ENCODE measurements at places on chromosomes 16 and 17.
A peak's percentile ranks its signal among the peaks of the same experiment; 100 is the strongest.

GRCh38 chr16:16989368-16989767, 481.4 kb downstream of the XYLT1 start:
- DNase-seq = no peak

DNA sequence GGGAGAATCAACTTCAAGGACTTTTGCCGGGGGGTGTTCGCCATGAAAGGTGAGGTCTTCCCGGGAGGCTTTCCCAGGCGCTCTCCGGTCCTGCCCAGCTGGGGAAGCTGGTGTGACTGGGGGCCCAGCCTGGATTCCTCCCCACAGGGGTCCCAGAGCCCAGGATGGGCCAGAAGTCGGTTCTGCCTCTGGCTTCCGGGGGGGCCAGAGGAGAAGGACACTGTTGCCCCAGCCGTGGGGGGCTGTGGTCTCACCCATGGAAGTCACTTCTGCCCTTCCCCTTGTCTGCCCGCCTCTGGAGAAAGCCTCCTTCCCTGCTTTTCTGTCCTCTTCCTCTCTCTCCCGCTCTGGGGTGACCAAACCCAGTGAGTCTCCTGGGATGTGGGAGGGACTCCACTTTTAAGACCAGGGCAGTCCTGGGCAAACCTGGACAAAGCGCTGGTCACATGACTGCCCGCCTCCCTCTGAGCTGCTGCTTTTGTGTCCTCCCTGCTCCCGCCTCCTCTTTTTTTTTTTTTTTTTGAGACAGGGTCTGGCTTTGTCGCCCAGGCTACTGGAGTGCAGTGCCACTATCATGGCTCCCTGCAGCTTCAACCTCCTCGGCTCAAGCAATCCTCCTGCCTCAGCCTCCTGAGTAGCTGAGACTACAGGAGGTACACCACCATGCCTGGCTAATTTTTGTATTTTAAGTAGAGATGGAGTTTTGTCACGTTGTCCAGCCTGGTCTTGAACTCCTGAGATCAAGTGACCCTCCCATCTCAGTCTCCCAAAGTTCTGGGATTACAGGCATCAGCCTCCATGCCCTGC, 40.6 kb downstream of the RAB11FIP4 start:
- no peak for DNase-seq

DNA sequence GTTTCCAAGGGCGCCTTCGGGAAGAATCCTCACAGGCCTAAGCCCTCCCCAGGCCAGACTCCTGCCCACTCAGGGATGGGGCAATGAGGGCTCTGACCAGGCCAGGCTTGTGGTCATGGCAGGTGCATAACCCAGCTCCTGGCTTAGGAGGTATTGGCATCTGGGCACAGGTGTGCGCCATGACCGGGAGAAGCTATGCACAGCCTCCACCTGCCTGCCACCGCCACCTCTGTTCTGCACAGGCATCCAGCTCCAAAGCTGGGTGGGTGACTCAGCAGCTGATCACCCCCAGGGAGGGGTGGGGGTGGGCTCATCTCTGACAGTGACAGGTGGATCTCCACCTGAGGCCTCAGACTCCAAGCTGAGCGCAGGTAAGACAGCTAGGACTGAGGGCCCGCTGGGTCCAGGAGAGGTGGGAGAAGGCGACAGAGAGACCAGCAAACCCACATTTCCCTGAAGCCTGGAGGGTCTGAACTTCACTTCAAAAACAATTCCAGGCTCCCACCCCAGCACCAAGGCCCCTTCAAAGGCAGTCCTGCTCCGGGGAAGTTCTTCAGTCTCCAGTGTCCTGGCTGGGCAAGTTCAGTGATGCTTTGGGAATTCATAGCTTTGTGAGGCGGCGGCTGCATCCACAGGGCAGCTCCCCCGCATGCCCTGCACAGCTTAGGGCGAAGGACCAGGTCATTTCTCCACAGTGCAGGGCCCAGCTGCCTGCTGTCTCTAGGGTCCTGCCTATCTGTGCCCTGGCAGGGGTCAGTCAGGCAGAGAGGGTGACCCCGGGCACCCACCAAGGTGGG, 121.6 kb upstream of the SMURF2 start:
- DNase-seq = no peak

GRCh38 chr16:84597528-84597896, 20.4 kb downstream of the COTL1 start:
- DNase-seq = no peak

GRCh38 chr17:78365561-78366108, 5.8 kb upstream of the SOCS3 start:
- DNase-seq = no peak

- DNase-seq = no peak
Measured at GRCh38 chr16:5031601-5032000, 2.1 kb downstream of the NAGPA start.

GRCh38 chr16:52545898-52546266, 1.1 kb downstream of the TOX3 start:
- no peak for DNase-seq

DNA sequence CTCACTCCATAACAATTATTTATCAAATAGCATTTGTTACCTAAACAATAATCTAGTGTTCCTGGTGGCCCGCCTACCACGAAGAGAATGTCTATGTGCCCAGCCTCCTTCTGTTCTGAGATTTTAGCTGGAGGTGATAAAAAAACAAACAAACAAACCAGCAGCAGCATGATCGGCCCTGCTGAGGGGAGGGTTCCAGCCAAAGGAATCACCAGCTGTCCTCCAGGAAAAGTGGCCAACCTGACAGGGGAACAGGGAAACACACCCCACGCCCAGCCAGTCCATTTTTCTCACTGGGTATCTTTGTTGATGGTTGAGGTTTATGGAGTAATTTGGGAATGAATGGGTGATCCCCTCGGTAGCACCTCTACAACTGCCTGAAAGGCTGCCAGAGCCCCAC, 203.0 kb upstream of the DYNLRB2 start:
- DNase-seq = no peak

GRCh38 chr17:14882131-14882530, 383.0 kb downstream of the PMP22 start:
- DNase-seq = no peak

DNA sequence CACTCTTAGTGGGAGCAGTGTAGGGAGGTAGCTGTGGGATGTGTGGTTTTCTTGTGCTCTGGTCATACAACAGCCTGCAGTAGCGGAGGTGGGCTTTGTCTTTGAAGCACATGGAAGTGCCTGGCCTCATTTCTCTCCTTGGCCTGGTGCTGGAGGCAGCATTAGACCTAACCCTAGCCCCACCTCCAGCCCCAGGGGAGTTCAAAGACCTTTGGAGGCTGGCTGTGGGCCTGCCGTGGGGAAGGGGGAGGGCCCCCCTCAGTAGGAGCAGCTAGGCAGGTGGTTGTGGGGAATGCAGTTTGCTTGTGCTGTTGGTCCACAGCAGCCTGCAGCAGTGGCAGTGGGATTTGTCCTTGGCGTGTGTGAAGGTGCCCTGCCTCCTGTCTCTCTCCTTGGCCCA, 91.7 kb downstream of the BCAS3 start:
- DNase-seq = no peak

DNA sequence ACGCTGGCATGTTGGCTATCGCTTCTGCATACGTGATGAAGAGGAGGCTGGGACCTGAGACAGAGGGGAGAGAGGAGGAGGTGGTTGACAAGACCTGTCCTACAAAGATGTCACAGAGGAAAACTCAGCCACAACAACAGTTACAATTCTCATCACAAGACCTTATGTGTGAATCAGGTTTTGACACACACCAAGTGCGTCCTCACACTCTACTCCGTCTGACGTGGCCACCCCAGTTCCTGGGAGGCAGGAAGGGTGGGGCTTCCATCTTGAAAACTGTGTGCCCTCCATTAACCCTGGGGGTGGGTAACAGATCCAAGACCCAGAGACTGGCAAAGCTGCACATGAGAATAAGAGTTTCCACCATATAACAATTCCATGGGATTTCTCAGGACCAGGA, 24.1 kb downstream of the SLC6A4 start:
- DNase-seq = no peak

- DNase-seq = no peak
Measured at GRCh38 chr17:82385559-82386254, 14.1 kb downstream of the UTS2R start.

- peak; percentile 78 for DNase-seq
Measured at GRCh38 chr16:5041600-5042133, 7.9 kb upstream of the NAGPA start.

DNA sequence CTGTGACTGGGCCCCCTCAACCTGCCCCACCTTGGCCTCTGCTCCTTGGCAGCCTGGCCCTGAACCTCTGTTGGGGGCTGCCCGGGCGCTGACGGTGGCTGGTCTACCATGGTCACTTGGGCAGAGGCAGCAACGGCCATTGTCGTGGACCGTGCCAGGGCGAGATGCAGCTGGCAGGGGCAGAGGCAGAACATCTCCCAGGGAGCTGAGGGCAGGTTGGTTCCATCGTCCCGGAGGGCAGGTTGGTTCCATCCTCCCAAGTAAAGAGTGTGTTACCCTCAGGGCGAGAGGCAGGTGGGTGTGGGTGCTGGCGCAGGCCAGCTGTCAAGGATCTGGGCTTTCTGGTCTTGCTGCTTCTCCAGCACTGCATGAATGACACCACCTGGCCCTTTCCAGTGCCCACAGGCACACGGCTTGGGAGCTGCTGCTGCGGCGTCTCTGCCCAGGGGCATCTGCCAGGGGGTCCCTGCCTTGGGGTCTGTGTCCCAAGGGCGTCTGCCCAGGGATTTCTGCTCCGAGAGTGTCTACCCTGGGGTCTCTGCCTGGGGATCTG, 12.0 kb downstream of the ACSF3 start:
- DNase-seq = no peak

- no peak for DNase-seq
Measured at GRCh38 chr16:1772908-1773702, at the start of gene MRPS34. TSS of gene MRPS34 (minus strand) at chr16:1773134. CDS start at chr16:1773119, 15 bp downstream.

DNA sequence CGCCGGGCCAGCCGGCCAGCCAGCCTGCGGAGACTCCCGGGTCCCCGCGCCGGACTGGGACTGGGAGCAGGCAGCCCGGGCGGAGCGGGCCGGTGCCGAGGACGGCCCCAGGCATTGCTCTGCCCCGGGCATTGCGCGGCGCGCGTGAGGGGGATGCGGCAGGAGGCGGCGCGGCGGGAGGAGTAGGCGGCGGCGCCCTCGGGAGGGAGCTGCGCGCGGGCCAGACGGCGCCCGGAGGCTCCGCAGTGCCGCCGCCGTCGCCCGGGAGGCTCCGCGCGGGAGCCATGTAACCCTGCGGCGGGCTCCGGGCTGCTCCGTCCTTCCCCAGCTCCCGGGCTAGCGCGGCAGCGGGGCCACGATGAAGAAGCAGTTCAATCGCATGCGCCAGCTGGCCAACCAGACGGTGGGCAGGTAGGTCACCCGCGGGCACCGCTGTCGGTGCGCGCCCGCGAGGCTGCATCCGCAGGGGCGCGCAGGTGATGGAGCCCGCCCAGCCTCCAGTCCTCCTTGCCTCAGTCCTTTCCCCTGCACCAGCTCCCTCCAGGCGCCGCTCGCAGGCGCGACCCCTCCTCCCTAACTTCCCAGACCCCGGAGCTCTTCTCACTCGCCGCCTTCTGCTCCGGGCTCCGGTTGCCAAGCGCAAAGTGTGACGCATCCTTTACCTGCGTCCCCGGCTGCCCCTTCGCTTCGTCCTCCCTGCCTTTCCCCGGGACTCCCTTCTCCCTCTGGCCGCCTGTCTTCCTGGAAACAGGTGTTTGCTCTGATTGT, at the start of gene ARHGAP44:
Gene ARHGAP44 (plus strand): TSS at position 18 of the 768 bp plus-strand sequence. CDS start 341 bp downstream, at position 359.
- DNase-seq = no peak

Data from kidney epithelial cell (primary cell).